T-helper 17 cell (primary cell): ENCODE measurements at places on chromosomes 13 and 19.

DNA sequence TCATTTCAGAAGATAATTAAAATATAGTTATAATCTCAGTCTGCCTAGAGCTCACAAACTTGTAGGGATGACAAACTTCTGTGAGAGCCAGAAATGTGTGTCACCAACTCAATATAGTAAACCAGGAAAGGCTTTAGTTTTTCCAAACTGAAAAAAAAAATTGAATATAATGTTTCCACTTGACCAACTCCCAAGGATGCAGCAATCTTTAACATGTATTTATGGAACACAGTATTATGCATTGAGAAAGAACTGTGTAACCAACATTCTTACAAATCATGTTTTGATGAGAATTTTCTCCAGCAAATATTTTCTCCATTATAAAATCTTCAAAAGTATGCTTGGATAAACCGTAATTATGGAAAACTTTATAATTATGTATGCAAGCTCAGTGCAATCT lies 50.1 kb upstream of the KLF12 start:
- no peak overlapping the region for H3K27ac ChIP-seq
- no peak overlapping the region for H3K4me3 ChIP-seq
- DNase-seq = no peak
- no peaks in the 10 kb centered on the region for H3K4me1 ChIP-seq
- no peaks in the 10 kb centered on the region for H3K27me3 ChIP-seq
- H3K36me3 ChIP-seq = no peaks in the 10 kb centered on the region

- H3K27me3 ChIP-seq = no peaks in the 10 kb centered on the region
- peaks cover 29% of the 10 kb centered on the region for H3K4me1 ChIP-seq
- H3K36me3 ChIP-seq = peaks cover 7% of the 10 kb centered on the region
Observed at GRCh38 chr19:1941146-1942077, at the start of gene CSNK1G2. TSS of gene CSNK1G2 (plus strand) at chr19:1941172. CDS start at chr19:1969773, 28,601 bp downstream.

GRCh38 chr13:108926862-108927261 lies 297.5 kb downstream of the MYO16 start:
- DNase-seq = no peak
- H3K27ac ChIP-seq = no peak overlapping the region
- no peaks in the 10 kb centered on the region for H3K4me1 ChIP-seq
- no peak overlapping the region for H3K4me3 ChIP-seq

GRCh38 chr19:1261538-1261797 lies 7.7 kb upstream of the CIRBP start:
- peaks cover 47% of the 10 kb centered on the region for H3K4me1 ChIP-seq
- peak overlapping the region; percentile 94 for H3K4me3 ChIP-seq
- peak overlapping the region; percentile 96 for H3K27ac ChIP-seq
- no peak for DNase-seq
- H3K36me3 ChIP-seq = peaks cover 2% of the 10 kb centered on the region

GRCh38 chr13:22915442-22916082 lies 265.2 kb upstream of the SGCG start:
- no peak for DNase-seq
- no peak overlapping the region for H3K27ac ChIP-seq
- no peaks in the 10 kb centered on the region for H3K4me1 ChIP-seq
- no peaks in the 10 kb centered on the region for H3K36me3 ChIP-seq

- no peak overlapping the region for H3K27ac ChIP-seq
- no peak for DNase-seq
- H3K36me3 ChIP-seq = peaks cover 2% of the 10 kb centered on the region
- no peak overlapping the region for H3K4me3 ChIP-seq
- H3K27me3 ChIP-seq = no peaks in the 10 kb centered on the region
- H3K4me1 ChIP-seq = peaks cover 8% of the 10 kb centered on the region
Observed at GRCh38 chr13:51723529-51723928, 80.4 kb downstream of the DHRS12 start.

- peaks cover 34% of the 10 kb centered on the region for H3K4me1 ChIP-seq
- no peaks in the 10 kb centered on the region for H3K27me3 ChIP-seq
- H3K4me3 ChIP-seq = peak overlapping the region; percentile 28
- peak overlapping the region; percentile 77 for H3K27ac ChIP-seq
- no peak for DNase-seq
- H3K36me3 ChIP-seq = no peaks in the 10 kb centered on the region
Observed at GRCh38 chr19:6070207-6070681, 40.1 kb downstream of the RFX2 start.

- no peaks in the 10 kb centered on the region for H3K4me1 ChIP-seq
- no peak for DNase-seq
- peaks cover 37% of the 10 kb centered on the region for H3K27me3 ChIP-seq
- H3K4me3 ChIP-seq = no peak overlapping the region
Observed at GRCh38 chr13:36752673-36753072, 66.3 kb upstream of the RFXAP start.

DNA sequence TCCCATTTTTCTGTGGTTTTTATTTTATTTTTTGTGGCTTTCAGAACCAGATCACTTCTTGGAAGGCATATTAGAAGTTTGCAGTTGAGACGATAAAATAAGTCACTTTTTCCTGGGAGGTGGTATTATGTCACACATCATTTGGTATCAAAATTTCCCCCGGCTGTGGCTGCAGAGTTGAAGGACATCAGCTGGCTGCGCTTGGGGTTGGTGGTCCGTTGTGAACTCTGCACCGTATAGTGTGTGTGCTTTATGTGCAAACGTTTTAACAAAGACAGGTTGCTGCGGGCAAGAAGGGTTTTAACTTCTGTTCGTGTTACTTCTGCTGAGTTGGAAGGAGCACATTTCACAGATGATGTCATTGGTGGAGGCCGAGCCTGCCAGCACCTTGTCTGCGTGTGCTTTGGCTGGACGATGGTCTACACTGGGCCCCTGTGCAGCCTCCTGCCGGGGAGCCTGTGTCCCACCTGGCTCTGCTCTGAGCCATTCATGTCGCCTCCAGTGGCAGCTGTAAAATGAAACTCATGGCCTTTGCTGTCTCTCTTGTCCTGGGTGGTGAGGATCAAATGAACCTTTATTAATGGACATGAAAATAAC lies 9.6 kb downstream of the ATP11A start:
- H3K4me1 ChIP-seq = peaks cover 22% of the 10 kb centered on the region
- no peak overlapping the region for H3K4me3 ChIP-seq
- H3K36me3 ChIP-seq = peaks cover 2% of the 10 kb centered on the region
- no peaks in the 10 kb centered on the region for H3K27me3 ChIP-seq
- DNase-seq = no peak

DNA sequence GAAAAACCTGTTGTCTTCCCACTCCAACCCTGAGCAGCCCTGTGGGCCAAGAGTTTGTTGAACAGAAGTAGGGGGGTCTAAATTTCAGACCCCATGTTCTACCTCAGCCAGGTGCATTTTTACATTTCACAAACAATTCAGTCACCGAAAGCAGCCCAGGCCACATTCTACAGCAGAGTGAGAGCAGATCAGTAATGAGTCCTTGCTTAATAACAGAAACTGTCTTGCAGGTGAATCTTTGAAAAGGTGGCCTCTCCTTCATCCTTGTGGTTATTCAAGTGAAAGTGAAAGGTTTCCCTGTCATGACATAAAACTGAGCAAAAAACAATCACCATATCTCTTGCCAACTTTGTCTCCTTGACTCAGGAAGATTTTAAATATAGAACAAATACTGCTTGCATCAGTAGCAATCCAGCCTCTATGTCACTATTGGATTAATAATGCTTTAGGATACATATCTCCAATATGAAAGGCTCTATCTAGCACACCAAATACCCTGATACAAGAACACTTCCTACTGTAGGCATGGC lies 670.2 kb downstream of the DIAPH3 start:
- no peak overlapping the region for H3K4me3 ChIP-seq
- DNase-seq = no peak
- H3K27ac ChIP-seq = no peak overlapping the region
- H3K36me3 ChIP-seq = no peaks in the 10 kb centered on the region

DNA sequence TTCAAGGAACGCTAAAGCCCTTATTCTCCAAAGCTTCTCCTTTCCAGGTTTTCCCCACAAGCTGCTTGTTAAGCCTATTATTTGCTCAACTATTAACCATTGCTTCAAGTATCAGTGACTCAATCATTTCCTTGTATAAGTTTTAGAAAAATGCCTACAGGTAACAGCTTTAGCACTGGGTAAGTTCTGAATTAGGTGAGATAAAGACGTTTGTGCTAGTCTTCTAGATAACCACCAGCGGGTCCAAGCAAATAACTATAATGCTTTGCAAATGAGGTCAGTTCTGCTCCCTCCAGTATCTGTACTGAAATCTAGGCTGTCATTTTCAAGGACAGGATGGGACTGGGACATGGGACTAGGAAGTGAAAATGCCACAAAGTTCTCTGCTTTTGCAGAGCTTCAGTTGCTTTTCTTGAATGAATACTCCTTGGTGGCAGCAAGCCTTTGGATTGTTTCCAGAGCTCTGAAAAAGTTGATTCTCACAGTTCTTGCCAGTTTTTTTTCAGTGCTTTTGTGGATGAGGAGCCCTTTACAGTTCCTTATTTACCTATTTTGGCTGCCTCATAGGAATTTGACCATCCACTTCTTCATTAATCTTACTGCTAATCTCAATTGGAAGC lies 1487.7 kb downstream of the EFNB2 start:
- H3K4me1 ChIP-seq = no peaks in the 10 kb centered on the region
- DNase-seq = no peak
- no peaks in the 10 kb centered on the region for H3K27me3 ChIP-seq
- H3K27ac ChIP-seq = no peak overlapping the region
- no peak overlapping the region for H3K4me3 ChIP-seq
- no peaks in the 10 kb centered on the region for H3K36me3 ChIP-seq

DNA sequence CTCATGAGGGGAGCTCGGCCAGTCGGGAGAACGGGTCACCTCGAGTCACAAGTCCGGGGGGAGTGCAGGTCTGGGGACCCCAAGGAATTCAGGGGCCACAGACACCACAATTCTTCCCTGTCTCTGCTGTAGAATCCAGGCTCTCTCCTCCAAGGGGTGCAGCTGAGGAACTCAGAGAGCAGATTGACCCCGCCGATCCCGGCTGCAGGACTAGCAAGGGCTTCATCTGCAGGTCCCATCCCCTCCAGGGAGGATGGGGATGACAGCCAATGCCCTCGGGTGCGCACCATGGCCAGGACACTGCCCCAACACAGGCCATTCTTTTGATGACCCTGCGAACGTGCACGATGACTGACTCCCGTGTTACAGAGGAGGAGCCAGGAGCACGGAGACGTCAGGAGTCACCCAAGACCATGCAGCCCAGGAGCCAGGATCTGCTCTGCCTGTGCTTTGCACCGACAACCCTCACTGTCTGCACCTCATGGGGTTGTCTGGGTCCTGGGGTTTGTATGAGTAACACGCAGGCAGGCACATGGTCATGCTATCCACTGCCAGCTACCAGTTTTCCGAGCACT lies 48.5 kb upstream of the TUBGCP3 start:
- no peak overlapping the region for H3K27ac ChIP-seq
- no peak overlapping the region for H3K4me3 ChIP-seq
- H3K27me3 ChIP-seq = peaks cover 56% of the 10 kb centered on the region
- DNase-seq = no peak
- H3K4me1 ChIP-seq = peaks cover 7% of the 10 kb centered on the region
- H3K36me3 ChIP-seq = no peaks in the 10 kb centered on the region

DNA sequence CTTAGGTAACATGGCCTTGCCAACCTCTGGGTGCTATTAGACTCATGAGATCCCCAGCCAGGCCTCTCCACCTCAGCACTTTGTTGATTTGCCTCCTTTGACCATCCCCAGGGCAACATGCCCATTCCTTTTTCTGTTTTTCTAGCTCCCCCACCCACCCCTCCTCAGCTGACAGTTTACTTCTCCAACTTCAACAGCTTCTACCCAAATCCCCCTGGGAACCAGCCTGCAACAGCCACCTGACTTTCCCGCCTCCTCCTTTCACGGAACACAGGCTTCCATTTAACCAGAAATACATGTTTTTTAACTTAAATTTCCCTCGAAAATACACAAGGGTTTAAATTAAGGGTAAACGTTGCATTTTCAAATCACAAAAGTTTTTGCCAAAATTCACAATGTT lies 117.3 kb downstream of the DLEU7 start:
- H3K4me3 ChIP-seq = no peak overlapping the region
- DNase-seq = no peak
- no peak overlapping the region for H3K27ac ChIP-seq
- no peaks in the 10 kb centered on the region for H3K27me3 ChIP-seq

GRCh38 chr19:2048104-2048958 lies 2.7 kb downstream of the MKNK2 start:
- peaks cover 33% of the 10 kb centered on the region for H3K4me1 ChIP-seq
- H3K4me3 ChIP-seq = peak overlapping the region; percentile 89
- H3K27ac ChIP-seq = peak overlapping the region; percentile 84
- H3K36me3 ChIP-seq = peaks cover 2% of the 10 kb centered on the region
- H3K27me3 ChIP-seq = no peaks in the 10 kb centered on the region
- DNase-seq = no peak

- no peaks in the 10 kb centered on the region for H3K36me3 ChIP-seq
- no peak overlapping the region for H3K4me3 ChIP-seq
- H3K27ac ChIP-seq = no peak overlapping the region
Observed at GRCh38 chr13:23960566-23961156, 63.4 kb upstream of the C1QTNF9B start.

GRCh38 chr13:110284779-110285484 lies 22.0 kb downstream of the COL4A1 start:
- no peaks in the 10 kb centered on the region for H3K36me3 ChIP-seq
- H3K27me3 ChIP-seq = peaks cover 41% of the 10 kb centered on the region
- DNase-seq = no peak
- no peak overlapping the region for H3K4me3 ChIP-seq
- no peaks in the 10 kb centered on the region for H3K4me1 ChIP-seq

GRCh38 chr13:77310161-77310560 lies 16.7 kb downstream of the MYCBP2 start:
- H3K4me1 ChIP-seq = peaks cover 80% of the 10 kb centered on the region
- H3K27me3 ChIP-seq = no peaks in the 10 kb centered on the region
- DNase-seq = no peak
- H3K4me3 ChIP-seq = no peak overlapping the region
- H3K27ac ChIP-seq = peak overlapping the region; percentile 67

GRCh38 chr19:38289955-38290354 lies 14.1 kb upstream of the C19orf33 start:
- H3K27ac ChIP-seq = no peak overlapping the region
- H3K4me3 ChIP-seq = no peak overlapping the region
- no peak for DNase-seq
- H3K27me3 ChIP-seq = no peaks in the 10 kb centered on the region
- H3K36me3 ChIP-seq = peaks cover 4% of the 10 kb centered on the region
- no peaks in the 10 kb centered on the region for H3K4me1 ChIP-seq

- no peaks in the 10 kb centered on the region for H3K36me3 ChIP-seq
- no peak overlapping the region for H3K27ac ChIP-seq
- H3K27me3 ChIP-seq = no peaks in the 10 kb centered on the region
Observed at GRCh38 chr13:89755729-89756492, 1591.6 kb upstream of the MIR17HG start.

DNA sequence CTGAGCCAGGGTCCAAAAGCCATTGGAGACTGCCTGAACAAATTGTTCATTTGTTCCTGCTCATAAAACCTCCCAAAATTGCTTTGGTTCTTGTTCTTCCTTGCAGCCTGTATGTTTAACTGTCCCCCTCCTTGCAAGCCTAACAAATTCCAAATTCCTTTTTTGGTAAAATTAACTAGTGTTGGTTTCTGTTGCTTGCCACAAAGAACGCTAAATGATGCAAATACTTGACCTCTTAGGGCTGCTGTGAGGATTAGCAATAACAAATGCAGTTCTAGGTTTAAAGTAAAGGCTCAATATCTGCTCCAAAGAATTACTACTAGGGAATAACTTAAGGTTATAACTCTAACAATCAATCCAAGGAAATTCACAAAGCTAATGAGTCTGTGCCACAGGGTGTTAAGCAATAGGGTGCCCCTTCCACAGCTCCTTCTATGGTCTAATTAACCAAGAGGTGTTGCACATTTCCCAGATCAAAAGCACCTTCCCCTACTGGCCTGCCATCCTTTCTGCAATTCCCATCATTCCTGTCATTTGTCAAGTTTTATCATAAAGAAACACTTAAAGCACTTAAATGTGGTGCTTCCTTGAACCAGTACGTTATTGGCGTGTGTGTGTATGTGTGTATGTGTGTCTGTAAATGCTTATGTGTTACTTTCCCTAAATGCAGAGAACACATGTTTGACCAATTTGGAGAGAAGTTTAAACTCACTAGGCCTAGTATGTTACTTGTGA lies 110.2 kb downstream of the RAP2A start:
- no peak overlapping the region for H3K27ac ChIP-seq
